A673 (cell line): ENCODE measurements at places on chromosomes 2 and 18. TPM values are rescaled to one million over a fixed set of nuclear protein-coding genes. Genes with fewer than 3 reads are reported as not detected.

The IGFBP5 gene
- total RNA-seq: 5.4 and 7.1 TPM in 2 replicates

The SERPINB12 gene
- not detected in 2 replicates for total RNA-seq

GRCh38 chr2:205835923-205836322, 153.6 kb downstream of the NRP2 start:
- H3K36me3 ChIP-seq: no peaks in the 10 kb centered on the region
- H3K4me3 ChIP-seq: no peak overlapping the region
- H3K27me3 ChIP-seq: no peaks in the 10 kb centered on the region
- H3K27ac ChIP-seq: no peak overlapping the region

The MATN3 gene
- total RNA-seq: 2.7 and 2.8 TPM in 2 replicates

The RHOB gene
- 24.1 and 31.5 TPM in 2 replicates for total RNA-seq

The KCNK3 gene
- 0.13 and 0.31 TPM in 2 replicates for total RNA-seq
